Stimulated activated CD4-positive, alpha-beta T cell treated with anti-CD3 and anti-CD28 coated beads, Interleukin-4, amount 100 ng/mL, for 24 hours (primary cell): ENCODE measurements at places on chromosomes 2 and 18.

GRCh38 chr2:148989882-148990493, 48.5 kb upstream of the LYPD6B start:
- DNase-seq, result peak; percentile 50

DNA sequence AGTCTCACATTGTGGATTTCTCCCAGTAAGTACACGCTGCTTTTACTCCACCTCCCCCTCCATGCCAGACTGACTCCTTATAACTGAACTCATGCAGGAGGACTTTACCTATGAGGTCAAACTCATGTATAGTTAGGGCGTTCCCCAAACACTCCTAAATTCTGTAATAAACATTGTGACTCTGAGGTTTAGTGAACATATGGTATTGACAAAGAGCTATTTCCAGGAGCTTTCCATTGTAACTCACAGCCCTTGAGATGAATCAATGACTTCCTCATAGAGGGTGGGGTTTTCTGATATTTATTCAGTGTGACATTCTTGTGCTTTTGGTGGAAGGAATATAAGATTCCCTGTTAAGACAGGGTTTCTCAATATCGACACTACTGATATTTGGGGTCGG, 337.4 kb upstream of the SLC14A2 start:
- no peak for DNase-seq

GRCh38 chr2:64748561-64748960, 94.8 kb upstream of the SERTAD2 start:
- DNase-seq, result no peak

DNA sequence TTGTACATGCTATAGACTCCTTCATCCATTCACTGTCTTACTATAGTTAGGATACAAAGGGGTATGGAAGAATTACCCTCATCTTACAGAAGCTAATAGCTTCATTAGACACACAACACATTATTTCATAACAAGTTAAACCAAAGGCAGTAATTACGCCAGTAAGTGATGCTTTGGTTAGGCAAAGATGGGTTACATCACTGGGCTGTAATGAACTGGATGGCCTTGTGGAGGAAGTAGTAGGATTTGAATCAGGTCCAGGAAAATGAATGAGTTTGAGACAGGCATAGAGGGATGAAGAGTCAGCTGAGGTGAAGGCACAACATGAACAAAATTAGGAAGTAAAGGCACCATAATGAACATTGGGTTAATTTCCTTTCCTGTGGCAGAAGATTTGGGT, 80.1 kb downstream of the SOCS6 start:
- no peak for DNase-seq

DNA sequence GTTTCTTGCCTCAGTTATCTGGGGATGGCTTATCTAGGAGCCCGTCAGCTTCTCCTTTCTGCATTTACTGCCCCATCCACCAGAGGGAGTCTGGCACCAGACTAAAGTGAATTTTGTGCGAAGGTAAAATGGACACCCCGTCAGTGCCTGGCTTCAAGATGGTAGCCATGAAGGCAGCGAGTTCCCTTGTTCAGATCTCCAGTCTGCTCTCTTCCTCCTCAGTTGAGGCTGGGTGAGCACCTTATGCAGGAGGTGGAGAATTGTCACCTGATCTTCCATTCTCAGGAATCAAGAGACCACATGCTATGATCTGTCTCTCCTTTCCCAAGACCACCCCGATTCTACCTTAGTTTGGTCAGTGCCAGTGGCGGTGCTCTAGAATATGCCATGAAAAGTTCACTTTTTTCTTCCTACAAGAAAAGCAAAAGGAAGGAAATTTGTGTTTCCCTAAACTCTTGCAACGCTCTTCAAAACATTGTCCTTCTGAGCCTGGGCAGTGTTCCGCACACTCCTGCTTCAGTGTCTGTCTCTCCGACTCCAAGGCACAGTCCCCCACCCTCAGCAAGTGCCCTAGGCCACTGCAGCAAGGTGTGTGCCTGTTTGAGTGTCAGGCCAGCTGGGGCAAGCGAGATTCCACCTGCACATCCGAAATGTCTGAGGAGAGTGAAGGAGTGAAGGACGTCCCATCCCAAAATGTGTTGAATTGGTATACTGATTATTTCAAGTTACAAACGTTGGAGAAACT, 168.6 kb downstream of the SS18 start:
- peak; percentile 24 for DNase-seq

GRCh38 chr2:120748310-120748709, 12.6 kb downstream of the GLI2 start:
- DNase-seq, result no peak

DNA sequence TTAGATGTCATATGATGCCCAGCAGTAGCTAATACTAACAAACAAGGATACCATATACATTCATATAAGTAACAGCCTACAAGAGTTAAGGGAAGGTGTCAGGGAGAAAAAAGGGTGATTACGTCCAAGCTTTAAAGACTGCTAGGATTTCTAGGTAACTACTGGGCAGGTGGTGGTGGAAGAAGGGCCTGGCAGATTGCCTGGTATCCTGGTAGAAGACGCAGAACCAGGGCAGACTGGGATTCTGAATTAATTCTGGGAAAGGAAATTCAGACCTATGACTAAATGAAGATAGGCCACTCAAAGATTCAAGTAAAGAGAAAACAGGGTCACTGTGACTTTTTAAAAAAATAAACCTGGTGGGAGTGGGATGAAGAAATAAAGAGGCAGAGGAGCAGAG, 31.9 kb downstream of the NDUFA10 start:
- DNase-seq, result no peak

DNA sequence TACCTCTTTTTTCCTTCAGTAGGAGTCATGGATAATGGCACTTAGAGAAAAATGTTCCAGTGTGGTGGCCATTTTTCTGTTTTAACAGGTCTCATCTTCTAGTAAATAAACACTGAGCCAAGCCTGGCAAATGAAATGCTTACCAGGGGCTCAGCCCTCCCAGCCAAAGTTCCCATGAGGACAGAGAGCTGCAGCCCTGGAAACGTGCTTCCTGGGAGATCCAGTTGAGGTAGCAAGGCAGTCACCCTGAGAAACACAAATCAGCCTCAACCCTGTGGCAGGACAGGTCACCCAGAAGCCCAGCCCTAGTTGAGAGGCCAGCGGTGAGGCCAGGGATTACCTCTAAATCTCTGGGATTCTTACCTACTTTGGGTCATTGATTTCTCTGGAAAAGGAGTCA, 140.1 kb downstream of the LNPK start:
- DNase-seq, result no peak

GRCh38 chr2:26487192-26487591, 9.3 kb upstream of the OTOF start:
- no peak for DNase-seq

- no peak for DNase-seq
These were observed 134.6 kb upstream of the GPC1 start for GRCh38 chr2:240300840-240301239.

GRCh38 chr2:66573416-66573815, 138.5 kb downstream of the MEIS1 start:
- no peak for DNase-seq

DNA sequence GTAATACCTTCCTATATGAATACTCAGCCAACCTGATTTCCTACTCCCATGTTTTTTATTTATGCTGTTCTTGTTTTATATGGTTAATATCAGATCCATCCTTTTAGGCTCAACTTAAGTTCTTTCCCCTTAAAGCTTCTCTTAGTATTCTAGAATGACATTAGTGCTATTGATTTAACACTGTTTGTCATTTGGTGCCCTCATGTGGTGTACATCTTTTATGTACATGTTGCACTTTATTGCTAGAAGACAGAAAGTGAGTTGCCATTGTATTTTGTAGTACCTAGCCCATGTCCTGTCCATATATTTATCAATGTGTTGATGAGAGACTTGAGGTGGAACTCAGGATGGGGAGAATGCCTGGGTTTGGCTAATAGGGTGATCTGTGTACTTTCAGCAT, 2.5 kb downstream of the HTRA2 start:
- DNase-seq, result no peak

- no peak for DNase-seq
These were observed 1047.2 kb upstream of the PIK3C3 start for GRCh38 chr18:40907842-40908241.

GRCh38 chr2:166539340-166540162, 45.5 kb upstream of the SCN7A start:
- DNase-seq, result peak; percentile 30

- DNase-seq, result no peak
These were observed 21.7 kb downstream of the CHST10 start for GRCh38 chr2:100395532-100396350.

- DNase-seq, result no peak
These were observed 79.0 kb downstream of the CRACDL start for GRCh38 chr2:98857001-98857400.

GRCh38 chr2:75525434-75526310, 35.1 kb downstream of the EVA1A start:
- DNase-seq, result no peak

GRCh38 chr2:149901231-149901859, 313.8 kb upstream of the MMADHC start:
- no peak for DNase-seq

- no peak for DNase-seq
These were observed 200.6 kb downstream of the ZFP36L2 start for GRCh38 chr2:43025709-43026295.

GRCh38 chr18:7488571-7488970, 78.5 kb upstream of the PTPRM start:
- no peak for DNase-seq

DNA sequence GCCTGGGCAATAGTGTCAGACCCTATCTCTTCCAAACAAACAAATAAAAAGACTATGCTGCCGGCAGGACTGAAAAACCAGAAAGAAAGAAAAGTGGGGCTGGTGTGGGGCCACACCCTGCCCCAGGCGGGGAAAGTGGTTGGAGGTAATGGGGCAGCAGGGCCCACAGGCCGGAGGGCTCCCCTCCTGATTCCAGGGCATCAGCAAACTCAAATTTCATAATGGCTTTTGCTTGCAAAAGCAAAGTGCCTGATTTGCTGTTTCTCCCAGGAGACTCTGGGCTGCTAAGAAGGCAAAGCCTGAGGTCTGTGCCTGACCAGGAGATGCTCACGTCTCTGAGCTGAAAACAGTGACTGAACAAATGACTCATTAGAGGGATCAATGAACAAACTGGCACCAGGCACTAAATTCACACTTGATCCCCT, 121.9 kb downstream of the HDAC4 start:
- no peak for DNase-seq

GRCh38 chr18:75062297-75062886, 146.5 kb downstream of the PTGR3 start:
- no peak for DNase-seq

- no peak for DNase-seq
These were observed 14.8 kb downstream of the LPIN1 start for GRCh38 chr2:11761259-11761658.

- DNase-seq, result no peak
These were observed 128.6 kb downstream of the NCK2 start for GRCh38 chr2:105873281-105873680.

DNA sequence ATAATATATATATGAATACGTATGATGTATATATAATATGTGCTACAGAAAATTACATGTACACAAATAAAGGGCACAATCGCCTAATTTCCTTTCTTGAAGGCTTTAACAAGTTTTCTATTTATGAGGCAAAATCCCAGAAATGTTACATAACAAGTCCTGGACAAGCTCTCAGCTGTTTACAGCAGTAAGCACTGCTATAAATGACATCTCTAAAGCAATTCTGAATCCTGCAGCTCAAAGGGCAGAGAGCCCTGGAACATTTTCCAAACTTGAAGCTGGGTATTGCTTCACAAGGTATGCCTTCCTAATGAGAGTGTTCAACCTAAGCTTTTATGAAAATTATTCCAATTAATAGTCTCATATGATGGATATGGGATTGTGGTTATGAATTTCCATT, 222.3 kb upstream of the GCFC2 start:
- DNase-seq, result no peak

DNA sequence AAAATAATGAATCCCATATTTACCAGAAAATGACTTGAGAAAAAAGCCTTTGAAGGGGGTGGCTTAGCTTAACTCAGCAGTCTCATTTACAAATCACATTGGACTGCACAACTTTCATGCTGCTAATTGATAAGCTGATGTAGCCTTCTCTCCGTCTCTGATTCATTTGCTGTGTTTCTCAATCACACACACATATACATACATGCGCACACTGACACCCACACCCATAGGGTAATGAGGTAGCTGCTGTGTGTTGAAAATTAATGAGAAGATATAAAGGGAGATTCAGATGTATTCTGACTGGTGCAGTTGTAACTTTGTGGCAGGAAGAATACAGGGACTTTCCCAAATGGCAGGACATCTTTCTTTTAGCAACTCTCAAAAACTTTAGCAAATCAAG, 141.9 kb upstream of the GCFC2 start:
- DNase-seq, result no peak

DNA sequence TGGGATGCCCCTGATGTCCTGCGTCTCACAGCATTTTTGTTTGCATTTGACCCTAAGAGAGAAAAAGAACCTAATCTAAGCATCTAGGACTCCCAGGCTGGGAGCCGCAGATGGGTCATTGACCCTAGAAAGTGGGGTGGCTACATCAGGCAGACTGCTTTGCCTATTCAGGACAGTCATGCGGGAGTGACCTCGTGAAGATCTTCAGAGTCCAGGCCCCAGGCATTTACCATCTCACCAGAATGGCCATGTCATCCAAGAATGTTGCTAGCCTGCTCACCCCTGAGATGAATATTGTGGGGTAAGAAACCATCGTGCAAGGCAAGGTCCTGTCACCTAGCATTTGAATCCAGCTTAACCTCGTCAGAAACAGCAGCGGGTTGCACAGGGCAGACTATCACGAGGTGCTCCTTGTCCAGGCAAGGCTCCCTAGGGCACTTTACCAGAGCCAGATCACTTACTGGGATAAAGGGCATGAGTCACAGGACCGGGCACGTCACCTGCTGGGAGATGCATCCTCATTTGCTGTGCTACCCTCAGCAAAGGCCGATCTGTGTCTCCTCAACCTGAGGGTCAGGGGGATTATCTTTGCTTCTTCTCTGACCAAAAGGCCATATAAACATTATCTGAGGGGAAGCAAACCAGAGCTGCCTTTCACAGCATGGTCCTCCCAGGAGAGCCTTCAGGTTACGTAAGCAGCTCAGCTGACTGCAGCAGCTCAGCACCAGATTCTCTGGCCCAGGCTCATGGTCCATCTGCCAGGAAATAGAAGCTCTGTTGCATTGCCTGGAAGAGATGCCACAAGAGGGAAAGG, 162.3 kb downstream of the ACKR3 start:
- no peak for DNase-seq

GRCh38 chr2:40148334-40148733, 303.6 kb downstream of the SLC8A1 start:
- no peak for DNase-seq

DNA sequence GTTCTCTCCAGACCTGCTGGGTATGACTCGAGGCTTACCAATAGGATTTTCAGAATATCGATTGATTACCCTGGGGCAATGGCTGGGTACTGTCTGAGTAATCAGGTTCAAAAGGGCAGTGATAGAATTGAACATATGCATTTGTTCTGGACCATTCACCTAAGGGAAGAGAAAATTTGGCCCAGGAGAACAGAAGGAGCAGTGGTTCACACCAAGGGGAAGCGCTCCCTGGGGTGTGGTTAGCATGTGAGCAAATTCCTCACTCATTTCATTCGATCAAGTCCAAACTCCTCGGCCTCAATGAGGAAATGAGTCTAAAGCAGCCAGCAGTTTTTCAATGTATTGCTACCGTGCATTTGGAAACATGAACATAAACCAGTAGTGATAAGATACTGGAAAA, 55.6 kb downstream of the CYP26B1 start:
- DNase-seq, result no peak

- no peak for DNase-seq
These were observed 46.2 kb downstream of the LRATD1 start for GRCh38 chr2:14678761-14679160.

GRCh38 chr2:123077101-123077500, 948.0 kb upstream of the CNTNAP5 start:
- DNase-seq, result no peak

- DNase-seq, result no peak
These were observed 67.7 kb downstream of the NCK2 start for GRCh38 chr2:105812180-105813044.
